ENCODE measurements at places on chromosomes 3 and 15.
A peak's percentile ranks its signal among the peaks of the same experiment; 100 is the strongest.

GRCh38 chr3:6605227-6605626 lies 255.7 kb upstream of the GRM7 start:
- DNase-seq, result no peak

DNA sequence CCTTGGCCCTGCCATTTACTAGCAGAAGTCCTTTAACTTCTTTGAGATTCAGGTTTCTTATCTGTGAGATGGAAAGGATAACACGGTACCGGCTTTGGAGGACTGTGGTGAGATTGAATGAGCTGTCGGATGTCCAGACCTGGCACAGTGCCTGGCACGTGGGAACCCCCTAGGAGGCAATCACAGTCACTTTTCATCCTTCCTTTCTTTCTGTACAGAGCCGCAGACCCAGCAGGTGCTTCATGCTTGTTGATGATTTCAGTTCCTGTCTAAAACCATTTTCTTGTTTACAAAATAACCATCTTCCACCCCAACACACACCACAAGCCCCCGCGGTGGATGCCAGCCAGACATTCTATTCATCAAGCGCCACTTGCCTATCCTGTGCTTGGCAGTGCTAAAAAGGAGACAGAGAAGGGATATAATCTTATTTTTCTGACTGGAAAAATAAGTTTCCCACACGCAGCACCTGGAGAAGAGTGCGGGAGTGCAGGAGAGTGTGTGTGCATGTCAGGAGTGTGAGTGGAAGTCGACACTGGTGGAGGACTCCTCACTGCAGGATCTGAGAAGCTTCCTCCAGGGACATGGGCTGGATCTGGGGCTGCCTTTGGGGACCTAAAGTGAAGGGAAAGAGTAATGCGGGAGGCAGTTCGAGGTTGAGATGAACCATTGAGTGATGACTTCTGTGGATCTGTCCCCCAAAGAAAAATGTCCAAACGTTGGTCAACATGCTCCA lies 85.7 kb downstream of the ST6GAL1 start:
- DNase-seq, result no peak

- no peak for DNase-seq
Measured at GRCh38 chr3:159168788-159169187, 366.9 kb downstream of the MFSD1 start.

- no peak for DNase-seq
Measured at GRCh38 chr3:17942856-17943255, 200.4 kb upstream of the TBC1D5 start.

DNA sequence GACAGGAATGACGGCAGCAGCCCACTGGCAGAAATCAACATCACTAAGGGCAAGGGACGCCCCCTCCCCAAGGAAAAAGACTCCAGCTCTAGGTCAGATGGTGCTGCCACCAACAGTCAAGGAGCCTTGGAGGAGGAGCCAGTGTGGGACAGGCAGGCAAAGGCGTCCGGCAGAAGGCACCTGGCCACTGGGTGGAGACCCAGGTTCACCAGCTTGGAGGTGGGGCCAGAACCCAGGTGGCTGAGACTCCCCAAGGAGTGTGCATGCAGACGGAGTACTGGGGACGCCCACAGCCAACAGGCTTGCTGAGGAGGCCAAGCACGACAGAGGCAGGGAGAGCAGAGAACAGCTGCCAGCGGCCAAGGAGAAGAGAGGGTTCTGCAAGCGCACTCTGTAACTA lies 35.2 kb downstream of the PTPN23 start:
- DNase-seq, result peak; percentile 15

GRCh38 chr3:160184655-160185054 lies 40.6 kb upstream of the C3orf80 start:
- no peak for DNase-seq

DNA sequence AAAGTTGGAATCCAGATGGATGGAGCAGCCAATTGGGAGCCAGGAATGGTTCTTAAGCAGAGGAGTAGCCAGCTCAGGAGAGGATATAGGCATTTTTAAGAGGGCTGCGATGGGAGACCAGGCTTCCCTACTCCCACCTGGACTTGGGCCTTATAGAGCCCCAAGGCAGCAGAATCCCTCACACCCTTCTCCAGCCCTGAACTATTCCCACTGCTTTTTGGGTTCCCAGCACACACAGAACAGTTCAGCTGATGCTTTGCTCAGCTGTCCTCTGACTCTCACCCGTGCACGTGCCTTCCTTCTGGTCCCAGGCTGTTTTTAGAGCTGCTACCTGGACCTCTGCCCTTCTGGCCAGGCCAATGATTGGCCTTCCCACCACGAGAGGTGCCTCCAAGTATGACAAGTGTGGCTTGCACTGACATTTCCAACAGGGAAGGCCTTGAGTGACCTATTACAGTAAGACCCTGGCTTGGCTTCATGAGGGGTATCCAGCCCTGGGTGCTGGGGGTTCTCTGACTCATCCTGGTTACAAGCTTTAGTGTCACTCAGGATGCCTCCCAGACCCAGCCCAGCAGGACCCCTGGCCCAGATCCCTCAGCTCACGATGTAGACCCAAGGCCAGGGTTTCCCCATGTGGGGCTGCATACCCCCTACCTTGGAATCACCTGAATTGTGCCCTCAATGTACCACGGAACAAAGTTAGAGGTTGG lies 25.2 kb downstream of the NOX5 start:
- no peak for DNase-seq

DNA sequence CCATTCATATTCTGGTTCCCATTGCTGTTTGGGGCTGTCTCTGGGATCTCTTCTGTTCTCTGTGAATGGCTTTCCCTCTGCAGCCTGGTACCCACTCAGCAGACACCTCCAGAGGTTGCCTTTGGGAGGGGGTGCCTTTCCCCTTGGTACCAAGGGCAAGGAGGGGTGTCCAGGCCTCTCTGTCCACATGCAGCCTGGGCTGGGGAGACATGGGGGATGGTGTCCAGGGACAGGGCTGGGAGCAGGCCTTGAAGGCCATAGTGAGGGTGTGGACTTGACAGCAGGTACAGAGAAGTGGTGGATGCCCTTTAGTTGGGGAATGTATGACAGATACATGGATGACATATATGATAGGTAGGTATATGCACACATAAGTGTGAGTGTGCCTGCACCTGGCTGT lies 83.7 kb downstream of the PLXNA1 start:
- DNase-seq, result no peak

GRCh38 chr3:164416491-164417222 lies 661.6 kb downstream of the SI start:
- DNase-seq, result no peak

DNA sequence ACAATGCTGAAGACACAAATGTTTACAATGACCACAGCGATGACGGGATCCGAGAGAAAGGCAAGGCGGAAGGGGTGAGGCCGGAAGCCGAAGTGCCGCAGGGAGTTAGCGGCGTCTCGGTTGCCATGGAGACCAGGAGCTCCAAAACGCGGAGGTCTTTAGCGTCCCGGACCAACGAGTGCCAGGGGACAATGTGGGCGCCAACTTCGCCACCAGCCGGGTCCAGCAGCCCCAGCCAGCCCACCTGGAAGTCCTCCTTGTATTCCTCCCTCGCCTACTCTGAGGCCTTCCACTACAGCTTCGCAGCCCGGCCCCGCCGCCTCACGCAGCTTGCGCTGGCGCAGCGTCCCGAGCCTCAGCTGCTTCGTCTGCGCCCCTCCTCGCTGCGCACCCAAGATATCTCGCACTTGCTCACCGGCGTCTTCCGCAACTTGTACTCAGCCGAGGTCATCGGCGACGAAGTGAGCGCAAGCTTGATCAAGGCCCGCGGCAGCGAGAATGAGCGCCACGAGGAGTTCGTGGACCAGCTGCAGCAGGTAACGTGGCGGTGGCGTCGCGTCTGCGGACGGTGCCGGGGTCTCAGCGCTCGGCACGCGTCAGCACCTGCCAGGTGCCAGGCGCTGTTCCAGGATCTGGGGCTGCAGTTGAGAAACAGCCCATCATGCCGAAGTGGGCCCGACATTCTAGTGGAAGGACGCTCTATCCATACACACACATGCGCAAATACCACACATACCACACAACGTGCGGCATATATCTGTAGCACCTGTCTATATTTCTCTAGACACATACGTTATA lies at the start of gene DLEC1:
DLEC1 (plus strand) TSS at position 108 of the 798 bp plus-strand sequence; CDS start at position 126, 18 bp downstream.
- DNase-seq, result peak; percentile 63

DNA sequence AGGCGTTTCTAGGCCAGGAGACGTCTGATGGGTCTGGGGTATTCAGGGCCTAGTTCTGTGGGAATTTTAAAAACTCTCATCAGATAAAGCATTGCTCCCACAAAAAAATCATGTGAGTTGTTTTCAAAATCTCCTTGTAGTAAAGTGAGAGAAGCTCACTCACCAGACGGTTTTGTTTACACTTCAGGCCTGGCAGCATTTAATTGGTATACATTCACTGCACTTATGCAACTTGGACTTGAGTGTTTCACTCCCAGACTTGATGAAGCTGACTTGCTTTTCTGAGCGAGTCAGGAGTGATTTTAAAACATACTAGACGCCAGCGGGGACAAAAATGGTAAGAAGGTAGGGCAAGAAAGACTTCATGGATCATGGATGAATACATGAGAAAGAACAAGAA lies 75.2 kb downstream of the SLCO3A1 start:
- DNase-seq, result no peak

- no peak for DNase-seq
Measured at GRCh38 chr3:170734043-170734734, 135.8 kb downstream of the RPL22L1 start.

DNA sequence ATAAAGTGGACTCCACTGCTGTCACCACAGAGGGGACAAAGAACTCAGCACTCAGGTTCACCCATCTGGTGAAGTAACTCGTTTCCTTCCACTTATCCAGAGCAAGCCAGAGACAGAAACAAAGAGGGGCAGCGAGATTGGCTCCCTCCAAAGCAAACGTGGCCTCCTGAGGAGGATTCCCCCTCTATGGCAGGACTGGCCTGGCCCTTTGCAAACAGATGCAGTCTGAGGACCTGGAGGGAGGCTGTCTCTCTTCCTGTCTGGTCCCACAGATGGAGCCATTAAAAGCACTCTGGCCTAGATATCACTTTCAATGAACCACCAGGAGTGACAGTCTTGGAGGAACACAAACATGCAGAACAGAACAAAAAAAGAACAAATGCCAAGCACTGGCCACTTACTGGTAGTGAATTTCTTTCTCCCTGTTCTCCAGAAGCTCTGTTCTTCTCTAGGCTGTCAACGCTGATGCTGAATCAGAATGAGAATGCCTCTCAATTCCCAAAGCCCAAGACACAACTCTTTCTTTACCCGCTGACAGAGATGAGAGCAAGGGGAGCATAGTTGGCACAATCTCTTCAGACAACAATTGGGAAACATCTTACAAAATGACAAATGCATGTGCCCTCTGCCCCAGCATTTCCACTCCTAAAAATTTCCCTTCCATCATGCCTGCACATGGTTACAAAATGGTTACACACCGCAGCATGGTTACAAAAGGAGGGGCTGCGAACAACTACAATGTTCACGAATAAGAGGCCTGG lies 14.3 kb downstream of the KLHL25 start:
- DNase-seq, result no peak

DNA sequence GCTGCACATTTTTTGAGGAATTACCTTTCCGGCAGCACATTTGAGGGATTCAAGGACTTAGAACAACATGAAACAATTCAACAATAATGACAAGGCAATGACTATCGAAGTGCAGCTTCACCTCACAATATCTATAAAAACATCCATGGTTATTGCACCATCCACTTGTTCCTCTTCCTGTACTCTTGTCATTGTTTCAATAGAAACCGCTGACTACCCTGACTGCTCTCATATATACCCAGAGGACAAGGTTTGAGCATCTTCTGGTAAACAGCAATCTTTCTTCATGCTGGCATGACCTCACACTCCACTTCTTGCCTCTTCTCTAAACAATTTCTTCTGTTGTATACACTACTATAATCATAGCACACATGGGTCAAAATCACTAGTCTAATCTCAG lies 864.9 kb downstream of the FHIT start:
- DNase-seq, result no peak

DNA sequence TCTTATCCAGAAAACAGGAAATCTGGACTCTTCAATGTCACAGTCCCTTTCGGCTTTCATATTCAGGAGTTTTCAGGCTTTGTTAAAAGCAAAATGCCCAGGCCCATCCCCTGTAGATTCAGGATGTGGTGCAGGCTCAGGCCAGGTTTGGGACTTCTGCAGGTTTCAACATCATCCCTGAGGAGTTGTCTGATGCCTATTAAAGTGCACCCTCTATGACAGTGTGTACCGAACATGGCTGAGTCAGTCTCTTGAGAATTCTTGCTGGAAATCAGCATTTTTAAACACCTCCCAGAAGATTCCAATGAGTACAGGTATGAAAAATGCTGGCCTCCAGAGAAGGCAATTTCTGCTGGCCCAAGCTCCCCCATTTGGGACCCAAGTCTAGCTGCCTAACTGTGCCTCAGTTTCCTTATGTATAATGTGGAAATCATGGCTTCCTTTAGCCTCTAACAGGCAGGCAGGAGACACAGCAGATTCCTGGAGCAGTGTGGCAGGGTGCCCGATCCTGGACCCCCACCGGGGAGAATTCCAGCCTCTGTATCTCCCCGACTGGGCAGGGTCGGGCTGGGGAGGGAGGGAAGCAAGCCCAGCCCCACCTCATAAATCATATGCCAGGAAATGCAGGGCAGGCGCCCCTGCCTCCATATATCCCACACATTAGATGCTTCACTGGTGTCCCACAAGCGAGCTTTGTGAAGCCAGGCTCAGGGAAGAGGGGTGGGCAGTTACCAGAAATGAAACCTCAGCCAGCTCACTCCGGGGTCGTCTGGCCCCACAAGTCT lies 44.4 kb upstream of the SLC6A11 start:
- no peak for DNase-seq

DNA sequence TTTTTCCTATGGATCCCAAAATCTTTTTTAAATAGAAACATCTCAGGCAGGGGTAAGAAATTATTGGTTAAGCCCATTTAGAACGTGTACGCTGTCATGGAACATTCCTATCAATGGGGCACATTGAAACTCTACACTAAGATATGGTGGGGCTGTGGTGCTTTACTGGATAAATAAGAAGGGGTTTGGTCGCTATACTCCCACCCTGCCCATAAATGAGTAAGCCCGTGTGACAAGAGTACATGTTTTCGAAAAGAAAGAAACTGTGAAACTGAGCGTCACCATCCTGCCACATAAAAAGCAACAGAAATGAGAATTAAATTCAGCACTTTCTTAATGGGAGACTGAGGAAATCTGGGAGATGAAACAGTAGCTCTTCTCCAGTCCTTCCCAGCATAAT lies 929.7 kb upstream of the CFAP20DC start:
- no peak for DNase-seq

- no peak for DNase-seq
Measured at GRCh38 chr15:52503788-52504496, 24.7 kb downstream of the MYO5A start.

GRCh38 chr3:51386852-51387229 lies 1.8 kb downstream of the MANF start:
- DNase-seq, result no peak

GRCh38 chr3:188380722-188381121 lies 226.8 kb downstream of the LPP start:
- no peak for DNase-seq

GRCh38 chr15:67383899-67384298 lies 129.3 kb downstream of the IQCH start:
- no peak for DNase-seq

GRCh38 chr3:131151-131888 lies 65.2 kb upstream of the CHL1 start:
- no peak for DNase-seq

GRCh38 chr15:82952158-82953081 lies at the start of gene HOMER2:
TSS of gene HOMER2 (minus strand) at chr15:82952720. CDS start at chr15:82952535, 185 bp downstream.
- DNase-seq, result no peak

Data from hepatic stellate cell (primary cell).